ENCODE measurements at places on chromosomes 11 and 22. TPM values are rescaled to one million over a fixed set of nuclear protein-coding genes. Genes with fewer than 3 reads are reported as not detected.

PRR33 gene
- total RNA-seq, result not detected

SCGB1C1 gene
- total RNA-seq, result not detected

GPR83 gene
- not detected for total RNA-seq

SUSD2 gene
- total RNA-seq, result 0.03 TPM

TREH gene
- not detected for total RNA-seq

HPX gene
- total RNA-seq, result 0.24 TPM

ZNF280B gene
- total RNA-seq, result 1.3 TPM

UPK2 gene
- 0.11 TPM for total RNA-seq

LRP4 gene
- total RNA-seq, result 9.5 TPM

CLDN5 gene
- total RNA-seq, result not detected

MUC6 gene
- not detected for total RNA-seq

SLC6A5 gene
- not detected for total RNA-seq

ACTN3 gene
- total RNA-seq, result not detected

MFRP gene
- not detected for total RNA-seq

NUMA1 gene
- 97.7 TPM for total RNA-seq

Measured in foreskin keratinocyte (primary cell).